Activated naive CD8-positive, alpha-beta T cell treated with anti-CD3 and anti-CD28 coated beads, Interleukin-2, amount 10 ng/mL, durations not matched to agents 7 days and 5 days (primary cell): ENCODE measurements at places on chromosomes 4 and X.

DNA sequence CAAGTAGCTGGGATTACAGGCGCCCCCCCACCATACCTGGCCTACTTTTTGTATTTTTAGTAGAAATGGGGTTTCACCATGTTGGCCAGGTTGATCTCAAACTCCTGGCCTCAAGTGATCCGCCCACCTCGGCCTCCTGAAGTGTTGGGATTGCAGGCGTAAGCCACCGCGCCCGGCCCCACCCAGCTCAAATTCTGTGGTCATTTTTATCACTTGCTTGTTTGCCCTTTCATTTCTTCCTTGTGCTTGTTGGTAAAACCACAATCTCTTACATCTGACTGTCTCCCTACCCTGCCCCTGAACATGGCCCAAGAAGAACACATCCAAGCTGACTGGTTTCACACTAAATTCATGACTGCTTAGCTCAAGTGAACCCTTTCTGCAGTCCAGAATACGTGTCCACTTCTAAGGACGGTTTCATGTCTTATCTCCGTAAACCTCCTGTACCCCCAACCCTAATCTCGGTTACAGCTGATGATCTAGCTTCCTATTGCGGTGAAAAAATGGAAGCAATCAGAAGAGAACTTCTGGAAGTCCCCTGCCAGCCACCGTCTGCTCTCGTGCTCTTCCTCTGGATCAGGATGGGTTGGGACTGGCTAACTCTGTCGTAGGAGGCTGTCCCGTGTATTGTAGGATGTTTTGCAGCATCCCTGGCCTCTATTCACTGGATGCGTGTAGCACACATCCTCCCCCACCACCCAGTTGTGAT, 5.4 kb upstream of the RS1 start:
- DNase-seq: no peak

DNA sequence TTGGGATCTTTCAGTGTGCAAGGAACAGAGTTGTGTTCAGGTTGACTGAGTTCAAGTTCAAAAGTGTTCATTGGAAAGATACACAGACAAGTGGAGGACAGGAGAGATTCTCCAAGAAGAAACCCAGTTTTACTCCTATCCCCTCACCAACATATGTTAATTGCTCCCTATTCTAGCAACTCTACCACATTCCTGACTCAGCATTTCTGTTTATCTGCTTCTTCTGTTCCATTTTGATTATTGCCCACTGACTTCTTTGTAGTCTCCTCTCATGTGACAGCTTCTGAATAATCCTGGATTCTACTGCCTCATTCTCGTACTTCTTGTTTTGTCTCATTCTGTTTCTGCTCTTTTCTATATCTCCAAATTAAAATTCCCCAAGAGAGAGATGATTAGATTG, 15.8 kb upstream of the SPANXC start:
- no peak for DNase-seq

GRCh38 chr4:139229534-139230039, 50.4 kb downstream of the MGARP start:
- DNase-seq: no peak

- no peak for DNase-seq
Measured at GRCh38 chrX:19388064-19388679, 44.4 kb downstream of the PDHA1 start.

- no peak for DNase-seq
Measured at GRCh38 chr4:15325987-15326386, 101.8 kb upstream of the C1QTNF7 start.

GRCh38 chrX:143683486-143683885, 37.1 kb downstream of the SPANXN2 start:
- DNase-seq: no peak

GRCh38 chr4:163941221-163941905, 446.9 kb downstream of the TMA16 start:
- DNase-seq: no peak

GRCh38 chr4:30721185-30722091, 1.3 kb downstream of the PCDH7 start:
- peak; percentile 33 for DNase-seq
